ENCODE measurements at places on chromosomes 4 and X.

DNA sequence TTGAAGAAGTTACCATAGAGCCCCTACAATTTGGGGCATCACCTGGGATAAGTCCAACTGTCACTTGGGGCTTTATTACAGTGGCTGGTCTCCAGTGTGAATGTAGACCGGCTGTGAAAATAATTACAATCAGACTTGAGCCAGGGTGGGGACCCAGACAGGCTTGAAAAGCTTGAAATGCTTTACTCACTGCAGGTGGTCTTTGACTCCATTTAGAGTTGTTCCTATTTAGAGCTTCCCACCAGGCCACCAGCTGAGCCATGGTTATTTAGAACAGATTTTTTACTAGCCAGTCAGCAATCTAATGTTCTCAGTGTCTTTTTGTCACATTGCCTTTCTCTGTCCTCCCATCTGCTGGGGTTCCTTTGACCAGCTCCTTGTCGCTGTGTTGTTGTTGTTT is 5.7 kb downstream of the ARHGAP10 start:
- DNase-seq: no peak

GRCh38 chr4:83110970-83111750 is 3.4 kb downstream of the PLAC8 start:
- DNase-seq: no peak

DNA sequence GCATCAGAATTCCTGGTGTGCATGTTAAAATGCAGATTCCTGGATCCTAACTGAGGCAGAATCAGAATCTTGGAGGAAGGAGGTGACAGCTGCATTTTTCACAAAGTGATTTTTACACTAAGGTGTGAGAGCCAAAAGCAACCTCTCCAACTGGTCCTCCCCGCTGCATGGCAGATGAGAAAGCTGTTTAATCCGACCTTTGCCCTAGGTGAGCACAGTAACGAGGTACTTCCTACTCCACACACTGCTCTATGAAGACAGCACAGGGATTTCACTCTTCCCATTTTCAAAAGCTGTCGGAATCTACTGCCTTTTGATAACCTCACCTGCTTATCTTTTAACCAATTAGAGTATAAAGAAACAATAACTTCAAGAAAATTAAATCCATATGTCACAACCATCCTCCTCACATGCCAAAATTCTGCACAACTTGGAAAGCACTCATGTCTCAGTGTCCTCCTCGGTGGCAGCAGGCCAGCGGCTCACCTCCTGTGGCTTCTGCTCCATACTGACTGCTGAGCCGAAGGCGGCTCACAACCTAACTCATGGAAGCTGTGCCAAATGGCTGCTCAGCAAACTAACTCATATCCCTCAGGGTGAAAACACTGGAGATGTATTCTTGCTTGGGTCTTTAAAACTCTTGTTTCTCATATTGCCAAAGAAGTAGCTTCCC is 3.6 kb downstream of the CASP6 start:
- DNase-seq: peak; percentile 9

GRCh38 chr4:38782452-38783108 is at the start of gene TLR10:
TLR10 (minus strand) TSS chr4:38782990; CDS start chr4:38775590, 7,400 bp downstream.
- peak; percentile 64 for DNase-seq

GRCh38 chr4:8133897-8134563 is 24.6 kb downstream of the ABLIM2 start:
- DNase-seq: no peak

- DNase-seq: no peak
Observed at GRCh38 chr4:23117826-23118225, 425.1 kb downstream of the GBA3 start.

DNA sequence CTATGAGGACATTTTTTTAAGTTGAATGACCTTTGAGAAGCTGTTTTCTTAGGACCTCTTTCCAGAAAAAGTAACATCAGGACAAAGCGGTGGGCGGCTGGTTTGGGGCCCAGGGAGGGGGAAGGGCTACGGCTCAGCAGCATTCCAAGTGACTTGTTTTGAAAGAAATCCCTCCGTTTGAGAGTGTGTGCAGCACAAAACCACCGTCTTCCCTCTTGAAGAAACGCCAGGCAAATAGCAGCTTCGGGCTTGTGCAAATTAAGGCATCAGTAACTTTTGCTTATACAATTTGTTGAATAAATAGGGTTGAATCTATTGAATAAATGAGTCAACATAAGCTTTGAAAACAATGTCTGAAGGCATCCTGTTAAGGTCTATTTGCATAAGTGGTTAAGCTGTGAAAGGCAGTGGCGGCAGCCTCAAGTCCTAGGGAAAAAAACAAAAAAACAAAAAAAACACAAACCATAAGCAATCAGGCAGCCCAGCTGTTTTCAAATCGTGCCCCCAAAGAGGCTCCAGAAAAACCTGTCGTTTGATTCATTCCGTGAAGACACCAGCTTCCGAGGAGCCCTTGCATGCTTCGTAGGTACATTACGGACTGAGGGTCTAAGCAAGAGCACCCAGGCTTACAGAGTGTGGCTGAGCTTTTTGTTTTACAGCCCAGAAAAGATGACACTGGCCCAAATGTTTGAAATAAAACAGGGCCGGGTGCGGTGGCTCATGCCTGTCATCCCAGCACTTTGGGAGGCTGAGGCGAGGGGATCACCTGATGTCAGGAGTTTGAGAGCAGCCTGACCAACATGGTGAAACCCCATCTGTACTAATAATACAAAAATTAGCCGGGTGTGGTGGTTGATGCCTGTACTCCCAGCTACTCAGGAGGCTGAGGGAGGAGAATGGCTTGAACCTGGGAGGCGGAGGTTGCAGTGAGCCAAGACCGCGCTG is 103.7 kb downstream of the CRLF2 start:
- peak; percentile 17 for DNase-seq

DNA sequence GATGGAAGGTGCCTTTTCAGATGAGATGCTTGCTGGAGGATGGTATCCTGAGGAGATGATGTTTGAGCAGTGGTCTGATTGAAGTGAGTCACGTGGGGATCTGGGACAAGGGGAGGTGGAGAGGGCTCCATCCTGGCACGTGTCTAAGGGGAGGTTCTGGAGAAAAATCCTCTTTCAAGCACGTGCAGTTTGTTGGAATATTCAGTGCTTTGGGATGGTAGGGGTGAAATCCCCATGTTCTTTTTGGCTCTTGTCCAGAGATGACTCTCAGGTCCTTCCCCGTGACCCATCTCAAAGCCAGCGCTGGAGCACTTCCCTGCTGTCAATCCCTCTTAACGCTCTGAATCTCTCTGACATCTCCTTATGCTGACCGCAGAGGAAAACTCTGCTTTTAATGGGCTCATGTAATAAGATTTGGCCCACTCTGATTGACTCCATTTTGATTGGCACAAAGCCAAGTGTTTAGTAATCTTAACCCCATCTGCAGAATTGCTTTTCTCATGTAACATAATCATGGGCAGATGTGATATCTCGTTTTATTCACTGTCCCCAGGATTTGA is 10.8 kb upstream of the KLKB1 start:
- DNase-seq: no peak

DNA sequence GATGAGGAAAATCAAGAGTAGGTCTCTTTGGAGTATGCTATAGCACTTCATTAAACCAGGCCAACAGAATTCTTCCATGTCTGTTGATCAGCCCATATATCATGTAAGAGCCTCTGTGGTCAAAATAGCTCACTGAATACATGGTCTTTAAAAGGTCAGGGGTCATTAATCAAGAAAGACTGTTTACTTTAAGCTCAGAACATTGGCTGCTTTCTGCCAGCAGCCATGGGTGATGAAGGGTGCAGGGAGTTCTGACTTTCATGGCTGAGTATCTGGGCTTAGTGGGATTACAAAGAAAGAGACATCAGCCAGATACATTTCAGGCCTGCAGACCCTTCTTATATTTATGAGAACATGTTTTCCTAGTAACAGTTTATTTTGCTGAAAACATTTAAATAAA is 7.1 kb upstream of the C4orf54 start:
- no peak for DNase-seq

DNA sequence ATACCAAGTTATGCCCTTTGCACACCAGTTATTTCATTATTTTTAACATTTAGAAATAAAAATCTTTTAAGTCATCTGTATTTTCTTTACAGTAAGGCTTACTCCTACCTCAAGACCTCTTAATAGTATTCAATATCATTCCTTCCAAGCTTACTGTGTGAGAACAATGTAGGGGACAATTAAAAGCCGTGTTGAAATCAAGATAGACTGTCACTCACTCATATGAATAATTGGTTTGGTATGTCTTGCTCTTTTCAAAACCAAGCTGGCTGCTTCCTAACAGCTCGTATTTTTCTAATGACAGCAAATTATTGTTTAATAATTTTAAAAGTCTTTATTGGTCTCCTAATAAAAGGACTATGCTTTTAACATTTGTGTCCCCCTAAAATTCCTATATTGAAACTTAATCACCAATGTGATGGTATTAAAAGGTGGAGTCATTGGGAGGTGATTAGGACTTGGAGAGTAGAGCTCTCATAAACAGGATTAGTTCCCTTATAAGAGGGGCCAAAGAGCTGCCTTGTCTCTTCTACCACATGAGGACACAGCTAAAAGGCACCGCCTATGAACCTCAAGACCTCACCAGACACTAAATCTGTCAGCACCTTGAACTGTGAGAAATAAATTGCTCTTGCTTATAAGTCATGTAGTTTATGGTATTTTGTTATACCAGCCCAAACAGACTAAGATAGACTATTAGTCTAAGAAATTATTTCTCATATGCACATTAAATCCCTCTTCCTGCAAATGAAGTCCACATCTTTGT is 4.1 kb downstream of the ABCB7 start:
- peak; percentile 13 for DNase-seq

DNA sequence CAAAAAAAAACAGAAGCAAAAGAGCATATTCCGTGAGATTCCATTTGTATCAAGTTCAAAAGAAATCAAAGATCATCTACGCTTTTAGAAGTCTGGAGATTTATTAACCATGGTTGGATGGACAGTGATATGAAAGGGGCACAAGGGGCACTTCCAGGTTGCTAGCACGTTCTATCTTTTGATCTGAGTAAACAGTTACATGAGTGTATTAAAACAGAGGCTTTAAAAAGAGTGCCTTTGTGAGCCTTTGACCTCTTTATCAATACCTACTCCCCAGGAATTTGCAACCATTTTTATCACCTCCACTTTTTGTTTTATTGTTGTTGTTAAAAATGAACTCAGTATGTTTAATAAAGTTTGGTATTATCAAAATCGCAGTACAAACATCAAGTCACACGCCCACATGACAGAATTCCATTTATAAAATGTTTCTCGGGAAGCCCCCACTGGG is 72.4 kb upstream of the UCP1 start:
- no peak for DNase-seq

DNA sequence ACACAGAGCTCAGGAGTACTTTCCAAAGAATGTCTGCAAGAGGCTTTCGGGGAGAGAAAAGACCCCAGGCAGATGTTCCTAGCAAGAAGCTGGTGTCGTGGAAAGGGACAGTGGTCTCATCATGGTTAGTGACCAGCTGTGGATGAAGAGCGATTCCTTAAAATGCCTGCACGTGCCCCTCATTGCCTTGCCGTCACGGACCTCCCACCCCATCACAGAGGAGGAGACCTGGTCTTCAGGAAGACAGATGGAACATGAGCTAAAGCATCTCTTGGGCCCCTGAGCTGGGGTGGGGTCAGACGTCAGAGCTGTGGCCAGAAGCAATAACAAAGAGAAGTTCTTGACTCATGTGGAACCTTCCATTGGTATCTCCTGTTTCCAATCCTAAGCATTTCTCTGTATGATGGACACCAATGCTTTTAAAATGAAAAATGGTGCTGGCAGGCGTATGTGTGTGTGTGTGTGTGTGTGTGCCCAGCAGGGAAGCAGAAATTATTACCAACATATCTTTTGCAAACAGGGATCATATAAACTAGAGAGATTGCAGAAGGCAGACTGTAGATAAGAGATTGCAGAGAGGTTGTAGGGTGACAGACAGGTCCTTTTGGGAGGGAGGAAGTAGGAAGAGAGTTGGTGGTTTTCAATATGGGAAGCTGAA is 25.2 kb upstream of the ASMTL start:
- DNase-seq: no peak

- DNase-seq: peak; percentile 9
Observed at GRCh38 chr4:89379511-89380044, 72.0 kb upstream of the GPRIN3 start.

GRCh38 chrX:12441381-12442128 is 303.3 kb downstream of the FRMPD4 start:
- no peak for DNase-seq

- DNase-seq: no peak
Observed at GRCh38 chr4:182083671-182084410, 159.4 kb upstream of the TENM3 start.

- DNase-seq: no peak
Observed at GRCh38 chr4:14403132-14403531, 599.1 kb upstream of the CPEB2 start.

DNA sequence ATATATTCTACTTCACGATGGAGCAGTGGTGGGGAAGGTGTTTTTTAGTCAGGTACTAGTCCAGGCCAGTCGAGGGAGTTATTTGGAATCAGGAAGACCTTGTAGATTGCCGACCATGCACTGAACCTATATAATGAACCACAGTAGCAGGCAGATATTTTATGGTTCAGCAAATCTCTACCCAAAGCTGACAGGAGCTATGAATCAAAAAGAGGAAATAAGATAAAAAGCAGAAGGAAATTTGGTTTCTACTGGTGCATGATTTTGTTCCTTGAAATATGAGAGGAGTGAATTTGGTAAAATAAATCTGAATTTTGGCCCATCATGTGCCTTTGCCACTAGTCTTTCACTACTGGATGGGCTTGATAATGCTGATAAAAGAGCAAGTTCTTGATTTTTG is 924.3 kb upstream of the DIAPH2 start:
- no peak for DNase-seq

DNA sequence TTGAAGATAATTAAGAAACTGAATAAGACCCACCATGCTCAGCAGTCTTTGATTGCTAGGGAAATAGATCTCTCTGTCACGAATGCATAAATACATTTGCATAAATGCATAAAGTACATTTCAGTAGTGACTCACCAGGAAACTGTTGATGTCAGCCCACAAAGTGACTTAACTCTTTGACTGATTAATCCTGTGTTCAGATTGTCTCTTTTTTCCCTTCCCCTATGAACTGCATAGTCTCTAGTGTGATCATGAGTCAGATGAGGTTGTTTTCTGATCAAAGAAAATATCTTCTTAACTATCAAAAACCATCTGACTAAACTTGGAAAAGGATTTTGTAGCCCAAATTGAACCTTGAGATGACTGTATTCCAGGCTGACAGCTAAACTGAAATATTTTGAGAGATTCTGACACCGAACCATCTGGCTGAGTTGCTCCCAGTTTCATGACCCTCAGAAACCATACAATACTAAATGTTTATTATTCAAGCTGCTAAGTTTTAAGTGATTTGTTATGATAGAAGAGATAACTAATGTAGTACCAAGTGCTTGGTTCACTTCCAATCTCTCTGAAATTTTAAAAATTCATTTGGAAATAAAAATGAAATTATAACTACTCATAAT is 1381.5 kb upstream of the AGA start:
- no peak for DNase-seq

GRCh38 chrX:805988-806387 is 175.4 kb downstream of the SHOX start:
- DNase-seq: no peak

GRCh38 chrX:47637546-47638195 is 7.9 kb upstream of the CFP start:
- DNase-seq: peak; percentile 39

- no peak for DNase-seq
Observed at GRCh38 chr4:17490575-17491059, 21.3 kb downstream of the QDPR start.

Data from cardiac muscle cell (in vitro differentiated cells and primary cell).